ENCODE measurements at places on chromosomes 2 and 18.
A peak's percentile ranks its signal among the peaks of the same experiment; 100 is the strongest.

DNA sequence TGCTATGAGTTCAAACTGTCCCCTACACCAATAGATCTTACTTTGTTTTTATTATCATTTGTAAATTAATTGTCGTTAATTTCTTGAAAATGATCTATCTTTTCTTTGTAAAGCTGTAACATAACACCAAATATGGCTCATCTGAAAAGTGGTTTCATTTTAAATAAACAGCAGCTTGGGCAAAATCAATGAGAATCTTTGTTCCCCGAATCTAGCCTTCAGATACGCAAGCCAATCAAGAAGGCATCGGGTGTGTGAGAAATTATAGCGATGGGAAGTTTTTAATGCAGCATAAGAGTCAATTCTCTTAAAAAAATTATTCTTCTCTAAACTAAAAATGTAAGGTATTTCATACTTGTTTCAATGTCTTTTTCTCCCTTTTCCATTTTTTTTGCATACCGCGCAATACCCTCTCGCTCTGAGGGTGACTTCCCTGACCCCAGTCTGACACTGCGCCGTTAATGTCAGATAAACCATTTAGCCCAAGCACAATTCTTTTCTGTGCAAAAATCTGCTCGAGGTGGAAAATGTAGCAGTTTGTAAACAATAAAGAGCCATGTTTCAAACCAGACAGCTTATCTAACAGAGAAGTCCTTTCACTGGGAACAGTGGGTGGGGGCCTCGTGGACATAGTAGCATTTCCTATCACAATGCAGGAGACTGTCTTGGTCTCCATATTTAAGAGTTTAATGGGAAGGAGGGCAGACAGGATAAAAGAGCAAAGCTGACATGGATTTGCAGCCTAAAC, 129.4 kb downstream of the TCF4 start:
- no peak for DNase-seq

- DNase-seq: no peak
These were observed 15.2 kb downstream of the PRELID3A start for GRCh38 chr18:12422936-12423335.

GRCh38 chr2:28232295-28232694, 160.4 kb upstream of the FOSL2 start:
- DNase-seq: no peak

DNA sequence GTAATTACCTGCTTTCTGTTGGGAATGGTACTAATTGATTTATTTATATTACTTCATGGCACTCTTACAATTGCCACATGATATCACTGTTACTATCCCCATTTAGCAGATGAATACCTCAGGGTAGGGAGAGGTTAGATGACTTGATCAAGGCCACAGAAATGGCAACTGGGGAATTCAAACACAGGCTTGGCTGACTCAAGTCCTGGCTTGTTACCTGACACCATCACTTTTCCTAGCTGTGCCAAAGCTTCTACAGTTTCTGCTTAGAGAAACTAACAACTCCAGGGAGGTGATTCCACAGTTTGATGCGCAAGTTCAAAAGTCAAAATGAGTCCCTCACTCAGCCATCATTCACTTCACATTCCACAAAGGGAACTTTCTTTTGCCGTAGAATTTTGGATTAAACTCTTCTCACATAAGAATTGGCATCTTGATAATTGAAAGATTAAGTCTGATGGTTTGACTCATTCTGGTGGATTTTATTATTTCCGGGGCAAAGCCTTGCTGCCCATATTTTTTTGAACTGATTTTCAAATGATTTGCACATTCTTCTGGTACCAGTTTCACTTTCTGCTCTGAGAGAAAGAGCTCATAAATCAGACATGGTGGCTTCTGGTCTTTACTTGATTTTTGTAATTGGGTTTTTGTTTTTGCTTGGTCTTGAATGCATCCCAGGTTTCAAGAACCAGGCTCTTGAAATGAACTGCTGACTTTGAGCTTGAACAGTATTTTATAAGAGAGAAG, 656.8 kb downstream of the BCL11A start:
- DNase-seq: no peak

DNA sequence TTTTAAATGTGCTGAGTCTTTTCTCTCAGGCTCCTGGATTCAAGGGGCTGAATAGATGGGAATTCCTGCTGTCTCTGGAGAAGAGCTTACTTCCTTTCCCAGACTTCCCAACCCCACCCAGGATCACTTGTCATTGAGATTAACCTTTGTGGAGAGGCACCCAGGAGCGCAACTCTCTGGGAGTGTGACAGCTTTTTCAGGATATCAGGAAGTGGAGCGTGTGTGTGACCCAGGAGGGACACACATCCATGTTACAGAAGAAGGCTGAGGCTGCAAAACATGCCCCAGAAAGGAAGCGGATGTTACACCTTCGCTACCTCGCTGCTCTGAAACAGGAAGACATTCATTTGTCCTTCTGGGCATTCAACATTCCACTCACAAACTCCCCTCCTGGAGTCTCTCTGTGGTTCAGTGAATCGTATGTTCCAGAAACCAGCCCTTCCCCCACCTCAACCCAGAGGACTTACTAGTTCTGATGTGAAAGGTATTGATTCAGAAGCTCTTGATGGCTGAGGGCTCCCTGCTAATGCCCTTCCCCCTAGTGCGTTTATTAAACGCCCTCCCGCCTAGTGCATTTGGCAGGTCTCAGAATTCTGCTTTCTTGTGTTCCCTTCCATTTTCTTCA, 523.9 kb downstream of the TNS1 start:
- DNase-seq: no peak

- DNase-seq: no peak
These were observed 9.6 kb downstream of the IMMT start for GRCh38 chr2:86185517-86186212.

GRCh38 chr2:155663265-155663664, 669.3 kb downstream of the NR4A2 start:
- no peak for DNase-seq

DNA sequence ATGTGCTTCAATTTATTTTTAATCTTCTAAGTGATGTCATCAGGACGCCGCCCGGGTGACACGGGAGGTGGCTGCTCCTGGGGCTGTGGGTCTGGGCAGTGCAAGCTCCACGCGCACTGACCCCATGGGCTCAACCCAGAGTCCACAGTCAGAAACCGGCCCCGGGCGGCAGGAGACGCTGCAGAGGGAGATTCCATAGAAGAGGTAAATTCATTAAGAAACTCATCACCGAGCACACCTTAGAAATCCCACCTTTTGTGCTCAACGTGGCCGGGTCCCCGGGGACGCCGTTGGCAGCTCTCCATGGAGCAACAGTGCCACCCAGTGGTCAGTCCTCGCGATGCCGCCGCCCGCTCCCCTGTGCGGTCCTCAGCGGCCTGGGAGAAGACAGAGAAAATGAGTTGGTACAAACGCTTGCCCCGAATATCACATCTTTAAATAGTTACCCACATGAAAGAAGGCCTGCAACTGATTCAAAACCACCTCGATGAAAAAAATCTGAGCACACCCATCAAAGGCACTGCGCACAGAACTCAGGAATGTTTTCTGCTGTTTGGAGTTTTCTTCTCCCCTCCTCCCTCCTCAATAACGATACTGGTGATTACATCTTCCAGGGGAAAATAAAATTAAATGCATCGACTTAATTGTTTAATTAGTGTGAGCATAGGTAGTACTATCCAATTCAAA, 92.6 kb downstream of the CMPK2 start:
- DNase-seq: peak; percentile 42

GRCh38 chr2:27804146-27804545, 32.6 kb downstream of the MRPL33 start:
- DNase-seq: no peak

- DNase-seq: no peak
These were observed 71.2 kb downstream of the CUL3 start for GRCh38 chr2:224513991-224514390.

DNA sequence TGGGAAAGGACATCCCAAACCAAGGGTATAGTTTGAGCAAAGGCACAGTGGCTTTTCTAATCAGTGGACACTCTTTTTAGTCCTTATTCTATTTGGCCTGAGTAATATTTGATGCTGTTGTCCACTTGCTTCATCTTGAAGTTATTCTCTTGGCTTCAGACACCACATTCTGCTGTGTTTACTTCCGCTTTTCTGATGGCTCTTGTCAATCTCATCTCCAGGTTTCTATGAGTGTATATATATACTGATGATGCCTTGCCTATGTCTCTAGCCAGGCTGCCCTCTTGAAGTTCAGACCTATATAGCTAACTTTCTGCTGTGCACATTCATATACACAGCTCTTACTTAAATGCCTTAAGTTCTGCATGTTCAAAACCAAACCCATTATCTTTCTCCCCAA, 83.1 kb downstream of the EFEMP1 start:
- no peak for DNase-seq

GRCh38 chr2:174125090-174125489, 123.2 kb downstream of the OLA1 start:
- DNase-seq: no peak

DNA sequence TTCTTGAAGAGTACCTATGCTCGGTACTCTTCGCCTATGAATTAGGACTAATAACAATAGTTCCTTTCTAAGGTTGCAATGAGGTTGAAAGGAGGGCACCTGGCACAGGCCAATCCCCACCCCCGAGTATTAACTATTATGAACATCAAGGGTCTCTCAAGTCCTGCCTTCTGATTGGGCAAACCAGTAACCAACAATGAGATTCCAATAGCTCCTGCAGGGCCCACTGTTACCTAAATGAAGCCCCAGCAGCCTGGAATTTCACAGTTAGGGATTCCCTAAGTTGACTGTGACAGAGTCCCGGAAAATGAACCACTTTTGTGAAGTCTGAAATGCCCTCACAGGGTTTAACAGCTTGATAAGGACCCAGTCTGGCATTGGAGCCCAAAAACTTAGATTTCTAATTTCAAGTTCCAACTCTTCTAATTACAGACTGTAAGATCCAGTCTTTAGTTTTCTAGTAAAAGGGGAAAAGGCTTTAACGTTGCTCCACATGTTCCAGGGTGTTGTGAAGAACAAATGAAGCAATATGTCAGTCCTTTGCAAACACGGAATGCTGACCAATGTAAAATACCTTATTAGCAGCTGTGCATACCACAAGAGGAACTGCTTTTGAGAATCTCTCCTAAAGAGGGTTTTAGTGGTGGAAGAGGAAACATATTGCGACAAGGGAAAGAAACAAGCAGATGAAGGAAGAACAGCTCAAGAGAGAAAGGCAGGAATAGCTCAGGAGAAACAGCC, 277.7 kb upstream of the MAP2 start:
- peak; percentile 18 for DNase-seq

DNA sequence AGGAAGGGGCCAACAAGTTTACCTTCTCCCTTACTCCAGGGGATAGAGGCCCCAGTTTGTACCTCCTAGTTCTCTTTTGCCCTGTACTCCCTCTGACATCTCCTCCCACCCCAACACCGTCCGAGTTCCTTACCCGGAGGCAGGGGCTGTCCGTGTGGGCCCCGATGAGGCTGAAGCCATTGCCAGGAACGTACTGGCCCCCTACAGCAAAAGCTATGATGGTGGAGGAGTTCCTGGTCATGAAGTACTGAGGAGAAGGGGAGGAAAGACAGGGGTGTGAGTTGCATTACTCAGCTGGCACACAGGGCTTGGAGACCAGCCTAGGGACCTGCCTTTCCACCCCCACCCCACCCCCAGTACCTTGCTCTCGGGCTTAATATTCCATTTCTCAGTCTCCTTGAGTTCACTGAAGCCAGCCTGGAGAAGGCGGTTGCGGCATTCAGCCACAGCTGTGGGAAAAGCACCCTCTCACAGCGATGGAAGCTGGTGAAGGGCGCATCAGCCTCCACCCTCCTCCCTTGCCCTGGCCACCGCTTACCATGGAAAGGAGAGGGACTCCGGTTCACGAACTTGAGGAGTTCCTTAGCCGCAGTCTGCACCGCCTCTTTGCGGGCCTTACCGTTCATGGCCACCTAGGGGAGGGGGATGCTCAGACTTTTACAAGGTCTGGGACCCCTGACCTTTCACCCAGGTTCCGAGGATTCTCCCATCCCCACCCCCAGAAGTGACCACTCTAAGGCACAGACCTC, 1.0 kb downstream of the DNPEP start:
- DNase-seq: peak; percentile 18

DNA sequence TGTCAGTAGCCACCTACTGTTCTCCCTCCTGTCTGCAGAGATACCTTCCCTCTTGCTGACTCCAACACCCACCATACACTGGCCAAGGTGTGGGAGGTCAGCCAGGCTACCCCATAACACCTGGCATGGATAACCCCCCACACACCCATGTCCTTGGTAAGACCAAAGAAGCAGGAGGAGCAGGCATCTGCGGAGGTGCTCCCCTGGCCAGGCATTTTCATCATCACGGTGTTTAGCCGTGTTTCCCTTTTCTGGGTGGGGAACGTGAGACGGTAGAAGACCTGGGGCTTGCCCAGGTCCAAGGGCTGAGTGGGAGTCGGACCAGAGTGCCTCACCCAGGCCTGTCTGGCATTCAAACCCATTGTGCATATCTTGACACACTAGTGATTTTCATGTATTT, 150.3 kb downstream of the SMAD7 start:
- no peak for DNase-seq

GRCh38 chr2:75007061-75007460, 48.6 kb downstream of the POLE4 start:
- DNase-seq: no peak

DNA sequence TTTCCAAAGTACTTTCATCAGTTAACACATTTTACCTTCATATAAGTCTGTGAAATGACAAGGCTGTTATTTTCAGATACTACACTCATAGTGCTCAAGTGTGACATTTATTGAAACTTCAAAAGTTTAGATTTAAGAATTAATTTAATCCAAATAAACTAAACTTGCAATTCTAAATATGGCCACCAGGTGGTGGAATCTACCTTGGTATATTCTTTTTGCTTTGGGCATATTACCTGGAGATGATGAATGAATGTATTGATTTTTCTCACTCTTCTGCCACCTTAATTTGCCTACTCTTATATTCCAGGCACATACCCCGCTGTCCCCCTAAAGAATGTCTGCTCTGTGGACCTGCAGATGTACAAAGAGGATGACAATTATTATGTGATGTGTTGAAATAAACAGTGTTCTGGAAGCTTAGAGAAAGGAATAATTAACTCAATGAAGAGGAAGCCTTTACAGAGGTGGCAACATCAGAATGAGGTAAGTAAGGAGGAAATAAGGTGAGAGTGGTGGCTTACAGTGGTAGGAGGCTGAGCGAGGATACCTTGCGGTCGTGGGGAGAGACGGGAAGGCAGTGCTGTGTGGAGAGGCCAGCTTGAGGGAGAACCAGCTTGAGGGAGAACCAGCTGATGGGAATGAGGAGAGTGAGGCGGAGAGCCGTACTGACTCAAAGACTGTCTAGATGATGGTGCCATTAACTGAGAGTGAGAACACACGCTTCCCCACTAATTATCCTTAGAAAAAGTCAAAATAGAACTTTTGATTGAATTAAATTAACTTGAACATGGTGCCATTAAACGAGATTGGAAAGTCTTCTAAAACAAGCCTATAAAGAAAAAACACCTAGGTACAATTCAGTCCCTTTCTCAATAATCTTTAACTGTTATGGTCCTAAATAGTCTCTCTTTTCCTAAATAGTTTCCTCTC, 179.5 kb downstream of the CELF4 start:
- no peak for DNase-seq
